ENCODE measurements at places on chromosomes 3 and 15.

- no peak for DNase-seq
Observed at GRCh38 chr3:159236321-159236720, 434.5 kb downstream of the MFSD1 start.

- no peak for DNase-seq
Observed at GRCh38 chr15:60212536-60212935, 185.2 kb downstream of the ANXA2 start.

- no peak for DNase-seq
Observed at GRCh38 chr3:169970847-169971246, 4.2 kb downstream of the SEC62 start.

DNA sequence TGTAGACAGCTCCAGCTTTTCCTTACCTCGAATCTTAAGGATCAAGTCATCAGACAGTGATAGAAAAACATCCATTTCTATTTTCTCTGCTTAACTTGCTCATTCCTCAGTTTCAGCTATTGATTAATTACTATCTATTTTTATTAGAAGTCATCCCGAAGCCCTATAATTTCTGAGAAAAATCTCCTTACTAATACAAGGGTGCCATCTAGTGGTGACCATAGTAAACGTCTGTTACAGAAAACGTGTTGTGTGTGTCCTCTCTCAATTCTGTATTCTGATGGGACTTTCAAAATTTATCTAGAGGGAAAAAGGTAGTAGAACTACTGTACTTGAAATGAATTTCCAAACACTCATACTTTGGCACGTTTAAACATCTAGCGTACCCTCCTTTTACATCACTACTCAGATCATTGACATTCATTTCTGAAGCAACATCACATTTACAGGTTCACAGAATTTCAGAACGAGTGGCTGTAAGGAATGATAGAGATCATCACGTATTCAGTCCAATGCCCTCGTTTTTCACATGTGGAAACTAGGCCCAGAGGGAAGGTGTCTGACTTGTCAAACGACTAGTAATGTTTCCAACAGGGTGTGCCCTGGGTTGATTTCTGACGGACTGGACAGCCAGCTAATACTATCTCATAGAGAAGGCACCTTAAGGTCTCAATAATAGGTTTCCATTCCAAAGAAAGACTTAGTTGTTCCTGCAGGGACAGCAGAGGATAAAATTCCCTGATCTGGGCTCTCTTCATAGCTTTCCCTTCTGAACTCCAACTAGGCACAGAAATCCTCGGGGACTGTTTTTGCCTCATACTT is 25.6 kb downstream of the HACD2 start:
- DNase-seq = no peak

- peak; percentile 85 for DNase-seq
Observed at GRCh38 chr3:66971891-66972551, 26.1 kb upstream of the KBTBD8 start.
